Hippocampal formation (tissue), 2 donors: ENCODE measurements at places on chromosomes 3 and 15.

GRCh38 chr15:99965376-99965775, 232.1 kb upstream of the LYSMD4 start:
- DNase-seq: no peak

- no peak for DNase-seq
Measured at GRCh38 chr3:98699132-98699531, 64.0 kb upstream of the ST3GAL6 start.

DNA sequence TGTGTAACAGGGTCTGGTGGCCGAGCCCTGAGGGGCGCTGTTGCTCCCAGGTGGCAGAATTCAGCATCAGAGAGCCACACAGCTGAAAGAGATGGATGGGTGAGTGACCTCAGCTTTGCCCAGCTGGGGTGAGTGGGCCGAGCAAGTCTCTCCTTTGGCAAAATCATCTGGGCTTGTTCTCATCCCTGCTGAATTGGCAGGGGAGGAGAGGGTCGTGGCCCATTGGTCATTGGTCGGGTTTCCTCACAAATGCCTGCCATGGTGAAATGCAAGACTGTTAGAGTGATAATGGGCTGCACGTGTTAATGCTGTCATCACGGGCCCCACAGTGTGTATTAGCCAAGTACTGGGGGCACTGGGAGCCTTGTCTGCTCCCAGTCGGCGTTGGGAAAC, 15.9 kb downstream of the ABHD2 start:
- DNase-seq: no peak

DNA sequence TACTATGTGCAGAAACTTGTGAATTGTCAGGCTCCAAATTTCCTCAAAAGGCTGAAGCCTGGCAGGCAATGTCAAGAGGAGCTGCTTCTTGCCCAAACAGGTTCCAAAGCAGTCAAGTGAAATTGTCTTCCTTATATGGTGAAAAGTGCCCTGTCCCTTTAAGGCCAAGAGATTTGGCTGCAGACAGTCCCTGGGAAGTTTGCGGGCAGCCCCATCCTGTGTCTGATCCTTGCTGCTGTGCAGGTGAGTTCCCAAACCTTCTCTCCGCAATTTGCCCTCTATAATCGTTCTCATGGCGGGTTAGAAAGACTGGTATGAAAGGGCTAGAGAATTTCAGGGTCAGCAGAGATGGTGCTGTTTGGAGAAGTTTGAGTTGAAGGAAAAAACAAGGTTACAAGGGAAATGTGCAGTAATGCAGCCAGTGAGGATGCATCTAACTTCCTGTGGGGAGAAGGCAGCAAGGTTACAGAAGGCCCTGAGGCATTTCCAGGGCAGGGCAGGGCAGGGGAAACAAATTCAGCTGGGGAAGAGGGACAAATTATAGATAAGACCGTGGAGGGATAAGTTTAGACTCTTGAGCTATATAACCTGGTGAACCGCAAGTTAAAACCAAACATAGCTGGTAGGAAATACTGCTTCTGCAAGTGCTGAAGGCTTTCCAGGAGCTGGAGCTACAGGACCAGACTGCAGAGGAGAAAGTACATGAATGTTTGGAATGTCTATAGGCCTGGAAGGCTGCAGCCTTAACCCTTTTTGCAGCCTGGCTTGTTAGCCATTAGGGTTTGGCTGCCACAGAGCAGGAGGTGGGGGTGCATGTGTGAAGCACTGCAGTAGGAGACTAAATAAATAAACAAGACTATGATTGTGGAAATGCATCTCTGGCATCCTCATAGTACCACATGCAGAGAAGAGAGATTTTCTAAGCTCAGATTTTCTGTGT, 256.2 kb upstream of the IL12A start:
- no peak for DNase-seq

- no peak for DNase-seq
Measured at GRCh38 chr3:14410106-14410502, 7.7 kb downstream of the SLC6A6 start.

GRCh38 chr3:138065949-138066348, 49.5 kb downstream of the DZIP1L start:
- DNase-seq: no peak
